Right ventricle myocardium superior (tissue), 1 donor: ENCODE measurements at places on chromosomes 3 and 15. TPM values are rescaled to one million over a fixed set of nuclear protein-coding genes. Genes with fewer than 3 reads are reported as not detected.

FAM3D gene
- not detected for total RNA-seq

GORASP1 gene
- total RNA-seq, result 48.4 TPM

LSAMP gene
- 5.2 TPM for total RNA-seq

HRG gene
- total RNA-seq, result not detected

SLC35G2 gene
- total RNA-seq, result 1.8 TPM

KBTBD13 gene
- 9.4 TPM for total RNA-seq

LINGO1 gene
- total RNA-seq, result 0.81 TPM

LTF gene
- 3.7 TPM for total RNA-seq

GRCh38 chr3:37107846-37108245, 66.5 kb downstream of the LRRFIP2 start:
- no peak for DNase-seq

DNA sequence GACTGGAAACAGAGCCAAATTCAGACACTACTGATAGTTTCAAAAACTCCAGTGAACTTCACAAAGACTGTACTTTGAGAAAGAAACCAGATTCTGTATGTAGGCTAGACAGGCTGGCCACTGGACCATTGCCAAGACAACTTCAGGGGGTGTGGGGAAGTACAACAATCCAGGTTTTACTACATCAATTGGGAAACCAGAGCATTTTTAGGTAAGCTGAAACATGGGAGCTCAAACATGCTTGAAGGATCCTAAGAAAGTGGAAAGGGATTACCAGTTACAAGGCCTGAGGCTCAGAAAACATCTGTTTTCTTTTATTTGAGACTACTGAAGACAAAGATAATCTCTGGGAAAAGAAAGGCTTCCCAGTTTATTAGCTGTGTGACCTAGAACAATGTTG, 26.9 kb upstream of the ZNF280D start:
- DNase-seq, result no peak

DNA sequence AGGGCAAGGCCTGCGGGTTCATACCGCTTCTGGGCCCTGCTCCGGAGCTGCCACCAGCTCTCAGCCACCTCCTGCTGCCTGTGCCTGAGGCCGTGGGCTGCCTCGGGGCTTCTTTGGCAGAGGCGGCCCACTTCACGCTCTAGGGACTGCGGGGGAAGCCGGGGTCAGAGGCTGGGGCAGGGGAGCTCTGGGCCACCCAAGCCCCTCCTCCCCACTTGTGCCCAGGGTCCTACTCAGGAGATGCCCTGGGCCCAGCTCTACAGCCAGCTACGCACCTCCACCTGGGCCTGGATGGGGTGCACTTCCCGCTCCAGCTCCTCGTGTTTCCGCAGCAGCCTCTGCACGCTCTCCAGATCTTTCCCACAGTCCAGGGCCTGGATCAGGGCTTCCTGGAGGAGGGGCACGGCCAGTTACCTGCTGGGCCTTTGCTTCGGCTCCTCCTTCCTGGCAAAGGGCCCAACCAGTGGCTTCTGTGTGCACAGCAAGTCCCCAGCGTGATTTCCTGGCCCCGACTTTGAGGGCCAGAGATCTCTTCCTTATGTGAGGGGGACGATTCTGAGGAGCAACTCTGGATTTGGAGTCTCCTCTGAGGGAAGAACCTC, 24.0 kb downstream of the PLA2G4B start:
- DNase-seq, result no peak

- DNase-seq, result no peak
Observed at GRCh38 chr3:7241584-7242302, 380.8 kb downstream of the GRM7 start.

GRCh38 chr15:65619626-65620290, 2.0 kb upstream of the SLC24A1 start:
- DNase-seq, result no peak

DNA sequence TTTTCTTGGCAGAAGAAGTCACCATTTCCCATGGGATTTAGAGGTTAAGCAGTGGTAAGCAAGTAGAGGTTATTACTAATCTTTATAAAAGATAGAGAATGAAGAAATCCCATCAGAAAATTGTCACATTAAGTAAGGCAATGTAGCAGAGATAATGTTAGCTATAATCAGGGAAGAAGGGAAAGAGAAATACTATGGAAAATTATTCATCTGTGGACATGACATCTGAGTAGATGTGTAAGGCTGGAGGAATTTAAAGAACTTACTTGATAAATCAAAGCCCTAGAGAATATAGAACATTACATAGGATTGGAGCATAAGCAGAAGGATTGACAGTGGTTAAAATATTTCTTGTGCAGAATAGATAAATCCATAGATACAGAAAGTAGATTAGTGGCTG, 553.1 kb upstream of the CBLB start:
- no peak for DNase-seq

GRCh38 chr15:72062319-72062718, 55.6 kb downstream of the MYO9A start:
- DNase-seq, result no peak

GRCh38 chr15:90598031-90598577, 68.4 kb downstream of the CRTC3 start:
- DNase-seq, result peak; percentile 67

- no peak for DNase-seq
Observed at GRCh38 chr15:62849316-62850106, 193.0 kb upstream of the TPM1 start.

GRCh38 chr3:112121577-112122547, 11.2 kb downstream of the GCSAM start:
- no peak for DNase-seq

DNA sequence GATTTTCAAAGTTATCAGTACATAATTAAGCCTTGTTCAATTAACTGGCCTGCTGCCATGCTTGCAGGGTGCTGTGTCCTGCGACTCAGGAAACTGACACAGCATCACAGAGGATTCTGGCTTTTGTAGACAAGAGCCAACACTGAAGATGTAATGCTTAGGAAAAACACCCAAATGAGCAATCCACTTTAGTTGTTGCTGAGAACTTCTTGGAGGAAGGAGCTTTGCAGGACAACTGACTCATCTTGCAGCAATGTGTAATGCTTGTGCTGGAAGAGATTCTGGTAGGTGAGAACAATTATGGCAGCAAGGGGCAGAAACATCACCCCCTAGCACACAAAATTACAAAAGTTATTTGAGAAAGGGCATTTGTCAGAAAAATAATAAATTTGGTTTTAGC, 67.6 kb downstream of the NLGN1 start:
- no peak for DNase-seq

DNA sequence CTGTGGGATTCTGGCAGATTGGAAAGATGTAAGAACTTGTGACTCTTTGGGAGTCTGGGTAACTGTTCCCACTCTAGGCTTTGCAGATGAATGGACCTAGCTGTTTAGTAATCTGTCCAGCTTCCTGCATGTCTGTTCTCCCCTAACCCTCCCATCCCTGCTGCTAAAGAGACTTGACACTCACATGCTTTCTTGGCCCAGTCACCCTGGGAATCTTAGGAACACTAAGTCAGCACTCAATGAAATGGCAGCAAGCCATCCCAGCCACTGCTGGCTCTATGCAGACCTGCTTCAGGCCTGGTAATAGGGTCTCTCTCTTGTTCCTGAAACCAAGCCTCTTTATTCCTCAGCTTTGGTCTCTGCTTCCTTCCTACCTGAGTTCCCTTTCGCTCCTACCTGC, 63.7 kb upstream of the THSD4 start:
- peak; percentile 45 for DNase-seq

GRCh38 chr3:64696896-64697295, 9.1 kb upstream of the ADAMTS9 start:
- no peak for DNase-seq

DNA sequence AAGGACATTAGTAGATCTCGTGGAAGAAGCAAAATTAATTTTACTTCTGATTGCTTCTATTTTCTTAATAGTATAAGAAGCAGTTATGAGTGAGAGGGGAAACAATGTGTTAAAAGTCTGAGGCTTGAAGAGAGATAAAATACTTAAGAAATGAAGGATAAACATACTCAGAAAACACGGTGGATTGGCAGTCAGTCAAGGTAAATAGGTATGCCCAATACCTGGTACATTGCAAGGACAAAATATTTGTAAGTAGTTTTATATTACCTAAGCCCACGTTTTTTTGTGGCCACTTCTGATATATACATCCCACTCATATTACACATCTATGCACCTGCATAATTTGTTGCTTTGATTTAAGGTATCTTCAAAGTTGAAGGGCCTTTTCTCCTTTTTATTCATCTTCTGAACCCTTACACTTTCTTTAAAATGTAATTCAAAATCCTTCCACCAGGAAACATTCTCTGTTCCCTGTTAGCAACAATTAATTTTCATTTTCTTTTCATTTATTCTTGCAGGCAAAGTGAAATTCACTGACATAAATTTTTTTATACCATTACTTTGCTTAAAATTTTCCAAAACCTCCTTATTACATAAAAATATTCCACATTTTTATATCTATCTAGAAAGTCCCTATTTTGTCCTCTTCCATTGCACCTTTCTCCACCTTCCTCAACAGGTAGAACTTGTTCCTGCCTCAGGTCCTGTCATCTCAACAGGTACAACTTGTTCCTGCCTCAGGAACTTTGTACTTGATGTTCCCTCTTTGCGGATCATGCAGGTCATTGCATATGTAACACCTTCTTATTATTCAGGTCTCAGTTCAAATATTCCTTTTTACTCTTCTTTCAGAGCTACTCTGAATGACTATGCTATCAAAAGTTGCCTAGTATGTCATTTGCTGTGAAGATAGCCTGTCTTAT, 755.7 kb upstream of the ALCAM start:
- DNase-seq, result no peak
